ENCODE measurements at places on chromosomes 1 and 21.

GRCh38 chr1:95034506-95034905 is 38.2 kb downstream of the ALG14 start:
- DNase-seq: no peak

GRCh38 chr1:51622455-51622913 is 5.6 kb downstream of the OSBPL9 start:
- peak; percentile 72 for DNase-seq

GRCh38 chr1:118317842-118318614 is 133.0 kb upstream of the SPAG17 start:
- peak; percentile 6 for DNase-seq

GRCh38 chr1:58505286-58505685 is 41.2 kb downstream of the OMA1 start:
- peak; percentile 7 for DNase-seq

DNA sequence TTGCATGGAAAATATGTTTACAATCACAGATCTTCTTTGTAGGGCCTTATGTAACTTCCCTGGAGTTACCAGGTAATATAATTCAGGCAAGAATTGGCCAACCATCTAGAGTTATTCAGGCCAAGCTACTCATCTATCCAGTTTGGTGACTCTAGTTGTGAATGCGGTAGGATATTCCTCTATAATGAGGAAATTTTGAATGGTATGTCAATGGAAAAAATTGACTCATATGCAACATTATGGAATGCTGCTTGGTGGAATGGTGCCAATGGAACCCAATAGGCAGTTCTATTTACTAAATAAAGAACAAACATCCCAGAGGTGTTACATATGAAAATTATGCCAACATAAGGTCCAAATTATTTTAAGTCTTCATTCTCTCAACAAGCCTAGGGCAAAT is 5.6 kb upstream of the TNFSF18 start:
- peak; percentile 8 for DNase-seq

DNA sequence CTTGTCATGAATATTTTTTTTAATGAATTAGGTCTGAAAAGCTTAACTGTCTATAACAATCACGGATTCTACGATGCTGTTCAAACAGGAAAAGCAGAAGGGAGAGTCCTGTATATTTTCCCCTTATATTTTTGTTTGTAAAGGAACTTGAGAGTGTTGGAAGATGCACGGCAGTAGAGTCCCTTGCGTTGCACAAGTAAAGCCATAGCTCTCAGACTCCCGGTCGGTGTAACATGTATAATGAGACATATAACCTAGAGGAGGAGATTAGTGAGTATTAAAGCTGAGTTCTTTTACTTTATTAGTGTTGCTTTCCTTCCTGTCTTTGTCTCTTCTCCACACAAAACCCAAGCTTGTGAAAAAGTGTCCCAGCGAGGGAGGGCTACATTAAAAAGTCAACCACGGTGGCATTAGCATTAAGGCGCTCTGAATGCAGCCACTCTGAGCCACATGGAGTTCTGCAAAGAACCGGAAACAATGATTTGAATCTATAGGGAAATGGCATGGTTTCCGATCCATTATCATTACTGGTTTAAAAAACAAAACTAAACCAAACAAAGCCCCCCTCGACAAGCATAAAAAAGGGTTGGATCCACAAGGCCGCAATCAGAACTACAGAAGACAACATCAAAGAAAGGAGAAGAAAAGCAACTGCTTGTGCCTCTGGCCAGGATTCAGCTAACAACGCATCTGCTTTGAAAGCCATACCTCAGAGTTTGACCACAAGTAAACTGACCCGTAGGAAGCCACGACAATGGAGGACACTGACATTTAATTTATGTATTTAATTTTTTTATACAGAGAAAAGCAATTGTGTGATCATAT is 356.8 kb downstream of the LMO4 start:
- peak; percentile 34 for DNase-seq
